ENCODE measurements at places on chromosomes 2 and 18.

GRCh38 chr2:71456617-71457016, 3.3 kb downstream of the DYSF start:
- DNase-seq: no peak

GRCh38 chr2:22361571-22361970, 1023.4 kb upstream of the KLHL29 start:
- DNase-seq: no peak

DNA sequence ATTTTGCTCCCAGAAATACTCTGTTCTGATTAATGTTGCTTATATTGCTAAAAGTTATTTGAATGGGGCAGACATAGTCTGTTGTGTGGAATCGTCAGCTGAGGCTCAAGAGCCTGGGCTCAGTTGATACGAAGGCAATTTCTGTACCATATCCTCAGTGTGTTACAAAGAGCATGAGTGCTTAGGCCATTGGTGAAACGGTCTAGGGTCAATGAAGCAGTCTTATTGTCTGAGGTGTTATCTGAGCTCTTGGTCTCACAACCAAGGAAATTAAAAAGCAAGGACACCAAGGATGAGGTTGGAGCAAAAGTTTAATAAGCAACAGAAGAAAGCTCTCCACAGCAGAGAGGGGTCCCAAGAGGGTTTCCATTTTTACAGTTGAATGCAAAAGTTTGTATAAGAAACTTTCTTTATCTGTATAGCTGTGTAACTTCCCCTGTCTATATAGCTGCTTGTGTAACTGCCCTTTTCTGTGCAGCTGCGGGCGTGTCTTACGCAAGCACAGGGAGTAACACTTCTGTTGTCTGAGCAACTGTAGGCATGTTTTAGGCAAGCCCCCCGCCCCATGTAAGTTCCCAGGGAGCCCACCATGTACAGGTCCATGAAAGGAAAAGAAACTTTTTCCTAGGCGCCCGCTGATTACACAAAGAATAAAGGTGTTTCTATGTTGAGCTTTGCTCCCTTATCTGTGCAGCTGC, 40.6 kb upstream of the DSC1 start:
- DNase-seq: no peak

- no peak for DNase-seq
Observed at GRCh38 chr2:32008805-32009515, 1.8 kb downstream of the MEMO1 start.

DNA sequence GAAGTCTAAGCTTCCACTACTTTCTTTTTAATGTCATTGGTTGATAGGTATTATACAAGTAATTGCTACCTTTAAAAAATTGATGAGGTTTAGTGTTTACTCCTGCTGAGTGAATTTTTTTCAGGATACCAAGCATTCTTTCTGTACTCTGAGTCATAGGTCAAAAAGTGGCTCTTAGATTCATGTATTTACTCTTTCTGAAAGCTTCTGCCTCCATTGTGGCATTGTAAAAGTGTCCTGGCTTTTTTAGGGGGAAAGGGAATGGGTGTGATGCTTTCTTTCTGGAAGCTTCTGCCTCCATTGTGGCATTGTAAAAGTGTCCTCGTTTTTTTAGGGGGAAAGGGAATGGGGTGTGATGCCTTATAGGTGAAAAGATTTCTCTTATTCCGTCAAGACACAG, 286.5 kb downstream of the LPIN1 start:
- no peak for DNase-seq

- no peak for DNase-seq
Observed at GRCh38 chr2:124975224-124975623, 950.1 kb downstream of the CNTNAP5 start.

- no peak for DNase-seq
Observed at GRCh38 chr18:8800445-8800844, 95.1 kb downstream of the MTCL1 start.

GRCh38 chr18:615773-616172, 19.0 kb downstream of the CLUL1 start:
- no peak for DNase-seq

DNA sequence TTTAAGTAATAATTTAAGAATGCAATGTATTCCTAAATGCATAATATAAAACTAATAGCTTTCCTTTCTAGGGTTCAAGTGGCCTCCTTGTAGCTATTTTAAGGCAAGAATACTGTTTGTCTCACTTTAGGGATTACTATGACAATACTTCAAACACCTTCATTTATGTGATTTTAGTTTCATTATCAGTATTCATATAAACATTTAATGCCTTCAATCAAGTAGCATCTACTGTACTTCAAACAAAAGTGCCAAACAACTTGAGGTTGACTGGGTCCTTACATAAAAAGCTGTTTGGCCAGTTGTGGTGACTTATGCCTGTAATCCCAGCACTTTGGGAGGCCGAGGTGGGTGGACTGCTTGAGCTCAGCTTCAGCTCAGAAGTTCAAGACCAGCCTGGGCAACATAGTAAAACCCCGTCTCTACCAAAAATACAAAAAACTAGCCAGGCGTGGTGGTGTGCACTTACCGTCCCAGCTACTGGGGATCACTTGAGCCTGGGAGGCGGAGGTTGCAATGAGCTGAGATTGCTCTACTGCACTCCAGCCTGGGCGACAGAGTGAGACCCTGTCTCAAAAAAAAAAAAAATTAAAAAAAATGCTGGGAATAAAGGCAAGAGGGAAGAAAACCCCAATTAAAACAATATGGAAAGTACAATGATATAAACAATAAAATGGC, 9.3 kb downstream of the MEX3C start:
- DNase-seq: no peak

DNA sequence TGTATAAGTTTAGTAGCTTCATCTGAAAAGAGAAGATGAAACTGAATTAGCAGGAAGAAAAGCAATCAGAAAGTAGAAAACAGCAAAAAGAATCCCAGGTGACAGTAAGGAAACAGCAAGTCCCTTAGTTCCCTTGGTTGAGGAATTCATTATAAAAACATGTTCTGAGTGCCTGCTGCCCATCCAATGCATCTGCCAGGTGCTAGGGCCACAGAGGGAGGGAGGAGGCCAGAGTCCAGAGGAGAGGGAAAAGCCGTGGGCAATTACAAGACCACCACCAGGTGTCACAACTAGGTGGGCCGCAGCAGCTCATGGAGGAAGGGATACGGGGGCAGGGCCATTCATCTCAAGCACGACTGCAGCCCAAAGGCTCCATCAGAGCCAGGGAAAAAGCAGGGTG, 55.9 kb upstream of the TFCP2L1 start:
- DNase-seq: no peak

DNA sequence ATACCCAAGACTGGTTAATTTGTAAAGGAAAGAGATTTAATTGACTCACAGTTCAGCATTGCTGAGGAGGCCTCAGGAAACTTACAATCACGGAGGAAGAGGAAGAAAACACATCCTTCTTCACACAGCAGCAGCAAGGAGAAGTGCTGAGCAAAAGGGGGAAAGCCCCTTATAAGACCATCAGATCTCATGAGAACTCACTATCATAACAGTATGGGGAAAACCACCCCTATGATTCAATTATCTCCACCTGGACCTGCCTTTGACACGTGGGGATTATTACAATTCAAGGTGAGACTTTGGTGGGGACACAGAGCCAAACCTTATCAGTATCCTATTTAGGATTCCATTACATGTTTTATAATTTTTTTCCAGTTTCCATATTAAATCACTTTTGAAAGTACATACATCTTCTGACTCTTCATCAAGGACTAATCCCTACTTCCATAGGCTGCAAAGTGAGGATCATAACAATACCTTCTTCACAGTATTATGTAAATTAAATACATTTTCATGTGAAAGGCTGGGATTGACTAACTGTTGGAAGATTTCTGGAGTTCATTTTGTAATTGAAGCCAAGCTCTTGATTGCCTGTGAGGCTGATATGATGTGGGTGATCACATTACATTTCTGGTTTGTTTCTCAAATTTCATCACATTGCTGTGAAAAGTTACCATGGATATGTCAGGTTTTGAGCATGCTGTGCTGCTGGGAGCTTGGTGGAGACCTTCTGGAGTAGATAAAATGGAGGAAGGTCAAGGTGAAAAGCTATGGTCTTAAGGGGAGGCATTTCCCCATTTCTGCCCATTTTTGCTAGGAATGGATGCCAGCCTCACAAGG, 31.7 kb upstream of the CERS6 start:
- no peak for DNase-seq

GRCh38 chr2:198945496-198945895, 512.2 kb downstream of the SATB2 start:
- DNase-seq: no peak

- DNase-seq: no peak
Observed at GRCh38 chr2:60508339-60508917, 45.0 kb downstream of the BCL11A start.

DNA sequence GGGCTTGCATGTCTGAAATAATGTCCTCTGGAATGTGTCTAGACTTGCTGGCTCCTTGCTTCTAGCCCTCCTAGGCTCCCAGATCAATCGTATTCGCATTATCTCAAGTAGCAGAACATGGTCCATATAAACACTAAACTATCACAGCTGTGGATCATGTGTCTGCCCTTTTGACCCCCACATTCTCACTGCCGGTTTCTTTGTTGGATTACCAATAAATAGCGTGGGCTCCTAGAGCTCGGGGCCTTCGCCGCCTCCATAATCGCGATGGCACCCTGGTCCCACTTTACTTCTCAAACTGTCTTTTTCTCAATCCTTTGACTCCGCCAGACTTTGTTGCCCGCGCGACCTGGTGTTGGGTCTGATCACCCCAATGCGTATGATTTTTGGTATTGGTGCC, 6.3 kb upstream of the SCYGR8 start:
- DNase-seq: no peak

DNA sequence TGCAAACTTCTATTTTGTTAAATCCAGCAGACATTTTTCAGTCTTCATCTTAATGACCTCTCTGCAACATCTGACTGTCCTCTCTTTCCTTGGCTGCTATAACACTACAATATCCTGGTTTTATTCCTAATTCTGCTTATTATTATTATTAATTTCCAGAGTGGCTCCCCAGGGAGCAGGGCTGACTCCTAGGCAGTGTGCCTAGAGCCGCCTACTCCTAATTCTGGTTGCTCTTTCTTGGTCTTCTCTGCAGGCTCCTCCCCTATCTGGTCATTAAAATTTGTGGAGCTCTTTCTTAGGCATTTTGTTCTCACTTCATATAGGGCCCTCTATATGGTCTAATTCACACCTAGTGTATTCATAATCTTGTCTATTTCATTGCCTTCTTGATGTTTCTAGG, 10.8 kb downstream of the LOXL3 start:
- no peak for DNase-seq

GRCh38 chr2:192146069-192147015, 48.4 kb downstream of the TMEFF2 start:
- no peak for DNase-seq

DNA sequence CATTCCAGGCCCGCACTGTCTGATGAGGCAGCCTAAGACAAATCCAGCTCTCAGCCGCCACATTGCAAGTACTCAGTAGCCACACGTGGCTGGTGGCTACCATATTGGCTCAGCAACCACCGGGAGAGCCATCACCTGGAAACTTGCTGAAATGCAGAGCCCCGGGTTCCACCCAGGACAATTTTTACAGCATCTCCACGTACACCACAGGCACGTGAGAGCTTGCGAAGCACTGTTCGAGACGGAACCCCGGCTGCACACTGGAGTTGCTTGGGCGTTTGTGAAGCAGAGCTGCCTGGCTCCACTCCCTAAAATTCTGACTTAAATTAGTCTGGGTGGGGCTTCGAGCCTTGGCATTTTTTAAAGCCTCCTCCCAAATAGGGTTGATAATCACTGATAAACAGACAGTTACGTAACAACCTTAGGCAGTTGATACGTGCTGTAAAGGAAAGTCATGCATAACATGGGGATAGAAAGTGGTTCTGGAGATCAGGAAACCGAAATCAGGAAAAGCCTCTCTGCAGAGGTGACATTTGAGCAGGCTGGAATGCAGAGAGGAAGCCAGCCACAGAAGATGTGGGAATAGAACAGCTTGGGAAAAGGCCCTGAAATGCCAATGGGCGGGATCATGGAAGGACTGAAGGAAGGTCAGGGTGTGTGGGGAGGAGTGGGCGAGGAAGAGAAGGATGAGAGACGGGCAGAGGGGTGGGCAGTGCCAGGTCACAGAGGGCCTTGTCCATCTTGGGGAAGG, 6.2 kb downstream of the ASAP2 start:
- no peak for DNase-seq

DNA sequence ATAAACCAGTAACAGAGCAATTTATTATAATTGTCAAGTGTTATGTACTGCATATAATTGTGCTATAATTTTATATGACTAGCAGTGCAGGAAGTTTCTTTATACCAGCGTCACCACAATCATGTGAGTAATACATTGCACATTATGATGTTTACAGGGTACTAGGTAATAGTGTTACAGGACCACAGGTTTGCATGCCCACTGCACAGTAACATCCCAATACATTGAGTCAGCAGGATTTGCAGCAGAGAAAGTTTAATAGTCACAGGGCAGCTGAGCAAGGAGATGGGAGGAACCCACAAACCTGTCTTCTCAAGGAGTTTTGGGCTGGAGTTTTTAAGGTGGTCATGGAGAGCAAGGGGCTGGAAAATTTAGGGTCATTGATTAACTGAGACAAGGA, 1042.9 kb upstream of the ACVR2A start:
- DNase-seq: no peak

DNA sequence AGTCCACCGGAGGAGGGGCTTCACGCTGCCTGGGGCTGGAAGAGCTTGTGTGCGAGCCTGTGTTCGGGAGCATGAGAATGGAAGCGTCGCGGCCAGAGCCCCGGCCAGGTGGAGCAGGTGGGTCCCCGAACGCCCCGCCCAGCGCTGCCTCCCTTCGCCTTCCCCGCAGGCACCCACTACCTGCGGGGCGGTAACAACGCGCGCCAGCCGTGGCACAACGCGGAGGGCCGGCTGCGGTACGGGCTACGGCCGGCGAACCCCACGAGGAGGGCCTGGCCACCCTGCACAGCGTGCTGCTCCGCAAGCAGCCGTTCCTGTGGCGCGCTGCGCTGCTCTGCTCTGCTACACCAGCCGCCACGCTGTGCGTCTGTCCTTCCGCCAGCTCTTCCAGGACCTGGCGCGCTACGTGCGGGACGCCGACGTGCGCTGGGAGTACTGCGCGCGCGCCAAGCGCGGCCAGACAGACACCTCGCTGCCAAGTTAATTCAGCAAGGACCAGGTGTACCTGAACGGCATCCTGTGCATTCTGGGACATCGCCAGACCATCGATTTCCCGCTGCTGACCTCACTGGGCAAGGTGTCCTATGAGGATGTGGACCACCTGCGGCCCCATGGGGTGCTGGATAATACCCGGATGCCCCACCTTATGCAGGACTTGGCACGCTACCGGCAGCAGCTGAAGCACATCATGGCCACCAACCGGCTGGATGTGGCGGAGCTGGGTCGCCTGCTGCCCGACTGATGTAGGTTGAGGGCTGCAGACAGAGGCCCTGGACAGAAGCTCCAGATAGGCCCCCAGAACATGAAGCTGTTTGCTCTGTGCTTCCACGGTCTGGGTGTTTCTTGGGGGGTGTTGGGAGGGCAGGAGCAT, 200.6 kb downstream of the NAPG start:
- DNase-seq: no peak

GRCh38 chr2:74740741-74741431, 86.8 kb downstream of the SEMA4F start:
- no peak for DNase-seq
